Hepatocyte (in vitro differentiated cells): ENCODE measurements at places on chromosomes 13 and 19.

DNA sequence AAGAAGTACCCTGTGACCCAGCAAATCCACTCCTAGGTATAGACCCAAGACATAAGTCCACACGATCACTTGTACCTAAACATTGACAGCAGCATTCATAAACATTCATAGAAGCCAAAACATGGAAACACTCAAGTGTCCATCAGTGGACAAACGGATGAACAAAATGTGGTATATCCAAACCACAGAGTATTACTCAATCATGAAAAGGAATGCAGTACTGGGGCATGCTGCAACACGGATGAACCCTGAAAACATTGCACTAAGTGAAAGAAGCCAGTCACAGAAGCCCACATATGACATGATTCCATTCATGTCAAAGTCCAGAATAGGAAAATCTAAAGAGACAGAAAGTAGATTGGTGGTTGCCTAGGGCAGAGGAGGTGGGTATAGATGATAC lies 22.8 kb upstream of the CCNE1 start:
- DNase-seq = no peak

- peak; percentile 67 for DNase-seq
Observed at GRCh38 chr19:44757735-44758505, 9.4 kb downstream of the BCL3 start.

DNA sequence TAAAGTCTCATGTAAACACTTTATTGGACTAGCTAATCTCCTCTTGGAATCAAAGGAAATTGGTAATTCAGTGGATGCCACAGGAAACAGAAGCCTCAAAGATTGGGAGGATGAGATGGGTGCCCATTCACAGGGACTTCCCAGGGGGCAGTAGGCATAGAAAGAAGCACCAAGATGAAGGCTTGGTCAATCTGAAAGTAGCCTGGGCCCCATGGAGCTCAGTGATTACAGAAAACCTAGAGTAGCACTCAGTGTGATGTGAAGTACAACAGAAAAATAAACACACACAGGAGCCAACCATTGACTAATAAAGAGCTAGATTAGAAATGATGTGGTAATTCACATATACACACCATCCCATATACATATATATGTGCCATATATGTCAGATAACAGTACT lies 560.6 kb downstream of the TBC1D4 start:
- no peak for DNase-seq

DNA sequence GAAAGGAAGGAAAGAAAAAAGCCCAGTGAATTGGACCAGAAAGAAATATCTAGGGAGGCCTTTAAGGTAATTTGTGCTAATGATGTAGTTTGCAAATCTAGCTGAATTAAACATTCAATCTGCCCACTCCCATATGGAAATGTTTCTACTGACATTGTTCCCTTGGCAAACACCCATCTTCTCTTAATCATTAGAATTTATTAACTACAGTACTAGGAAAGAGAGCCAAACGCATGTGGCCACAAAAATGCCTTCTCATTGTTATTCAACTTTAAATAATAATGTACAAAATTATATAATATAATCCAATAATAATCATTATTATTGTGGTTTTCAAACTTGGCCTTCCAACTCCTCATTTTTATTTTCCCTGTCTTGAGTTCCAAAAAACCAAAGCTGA lies 234.7 kb downstream of the NHLRC3 start:
- DNase-seq = no peak

DNA sequence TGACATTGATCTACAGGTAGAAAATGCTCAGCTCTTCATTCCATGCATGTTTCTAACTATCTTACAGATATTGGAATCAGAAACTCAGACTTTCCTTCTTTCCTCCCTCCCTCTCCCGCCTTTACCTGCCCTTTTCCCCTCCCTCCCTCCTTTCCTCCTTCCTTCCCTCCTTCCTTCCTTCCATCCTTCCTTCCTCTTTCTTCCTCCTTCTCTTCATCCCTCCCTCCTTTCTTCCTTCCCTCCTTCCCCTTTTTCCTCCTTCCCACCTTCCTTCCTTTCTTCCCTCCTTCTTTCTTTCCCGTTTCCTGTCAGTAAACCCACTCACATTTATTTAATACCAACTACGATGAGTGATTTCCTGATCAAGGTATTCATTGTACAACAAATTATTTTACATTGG lies 113.4 kb upstream of the IRS2 start:
- no peak for DNase-seq

DNA sequence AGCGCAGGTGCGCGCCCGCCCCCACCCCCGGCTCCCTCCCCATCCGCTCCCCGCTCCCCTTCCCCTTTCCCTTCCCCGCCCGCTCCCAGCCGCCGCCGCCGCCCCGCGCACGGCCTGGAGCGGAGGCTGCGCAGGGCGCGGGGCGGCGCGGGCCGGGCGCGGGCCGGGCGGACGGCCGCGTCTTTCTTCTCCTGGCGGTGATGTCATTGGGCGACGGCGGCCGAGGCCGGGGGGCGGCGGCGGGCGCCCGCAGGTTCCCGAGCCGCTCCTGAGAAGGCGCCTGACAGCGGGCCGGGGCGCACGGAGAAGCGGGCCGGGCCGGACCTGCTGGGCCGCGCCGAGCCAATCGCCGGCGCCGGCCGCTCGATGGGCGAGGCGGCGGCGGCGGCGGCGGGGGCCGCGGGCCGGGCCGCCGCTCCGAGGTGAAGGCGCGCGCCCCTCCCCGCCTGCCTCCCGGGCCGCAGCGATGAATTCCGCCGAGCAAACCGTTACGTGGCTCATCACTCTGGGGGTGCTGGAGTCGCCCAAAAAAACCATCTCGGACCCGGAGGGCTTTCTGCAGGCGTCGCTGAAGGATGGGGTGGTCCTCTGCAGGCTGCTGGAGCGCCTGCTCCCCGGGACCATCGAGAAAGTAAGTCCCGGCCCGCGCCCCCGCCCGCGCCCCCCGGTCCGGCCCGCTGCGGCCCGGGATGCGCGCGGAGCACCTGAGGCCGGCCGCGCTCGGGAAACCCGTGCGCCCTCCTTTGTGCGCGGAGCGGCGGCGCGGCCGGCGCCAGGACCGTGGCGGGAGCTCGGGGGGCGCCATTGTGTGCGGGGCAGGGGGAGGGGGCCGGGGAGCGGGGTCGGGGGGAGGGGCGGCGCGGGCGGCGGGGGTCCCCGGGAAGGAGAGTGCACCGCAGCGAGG lies at the start of gene ARHGEF7:
ARHGEF7 (plus strand) TSS at position 250 of the 904 bp plus-strand sequence; CDS start at position 467, 217 bp downstream.
- DNase-seq = peak; percentile 57

- DNase-seq = no peak
Observed at GRCh38 chr19:28706693-28707092, 506.3 kb downstream of the UQCRFS1 start.

GRCh38 chr19:17314007-17314593 lies 4.7 kb downstream of the DDA1 start:
- DNase-seq = no peak

DNA sequence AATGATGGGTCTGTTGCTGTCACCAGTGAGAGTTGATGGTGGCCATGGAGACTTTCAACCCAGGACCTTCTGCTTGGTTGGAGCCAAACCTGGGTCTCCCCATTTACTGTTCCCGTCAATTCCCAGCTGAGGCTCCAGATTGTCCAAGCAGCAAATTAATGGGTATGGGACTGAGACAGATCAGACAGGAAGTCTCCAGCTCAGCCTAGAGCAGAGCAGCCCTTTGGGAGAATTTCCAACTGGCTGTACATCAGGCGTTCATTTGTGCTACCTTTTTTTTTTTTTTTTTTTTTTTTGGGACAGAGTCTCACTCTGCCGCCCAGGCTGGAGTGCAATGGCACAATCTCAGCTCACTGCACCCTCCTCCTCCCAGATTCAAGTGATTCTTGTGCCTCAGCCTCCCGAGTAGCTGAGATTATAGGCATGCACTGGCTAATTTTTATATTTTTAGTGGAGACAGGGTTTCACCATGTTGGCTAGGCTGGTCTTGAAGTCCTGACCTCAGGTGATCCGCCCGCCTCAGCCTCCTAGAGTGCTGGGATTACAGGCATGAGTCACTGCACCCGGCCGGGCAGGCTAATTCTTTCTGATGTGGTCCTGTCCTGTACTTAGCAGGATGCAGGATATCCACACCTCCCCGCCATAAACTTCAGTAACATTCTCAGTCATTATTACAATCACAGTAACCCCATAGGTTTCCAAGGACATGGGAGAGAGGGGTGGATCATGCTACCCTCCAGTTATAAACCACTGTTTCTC lies 9.3 kb downstream of the MAP3K10 start:
- DNase-seq = no peak

DNA sequence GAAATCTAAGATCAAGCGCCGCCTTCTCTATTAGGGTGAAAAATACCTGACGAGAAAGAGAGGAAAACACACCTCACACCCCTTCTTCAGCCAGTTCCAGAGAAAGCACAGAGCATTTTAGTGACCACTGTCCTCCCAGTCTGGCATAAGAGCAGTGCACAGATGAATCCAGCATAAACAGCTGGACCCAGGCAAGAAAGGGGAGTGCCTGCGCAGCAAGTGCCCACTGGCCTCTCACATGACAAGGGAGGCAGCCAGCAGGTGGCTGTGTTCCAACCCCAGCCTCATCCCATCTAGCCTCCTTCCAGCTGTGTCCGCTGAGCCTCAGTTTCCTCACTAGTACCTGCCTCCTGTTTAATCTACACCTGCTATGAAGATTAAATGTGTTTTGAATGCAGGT lies 8.0 kb downstream of the MED26 start:
- DNase-seq = no peak

DNA sequence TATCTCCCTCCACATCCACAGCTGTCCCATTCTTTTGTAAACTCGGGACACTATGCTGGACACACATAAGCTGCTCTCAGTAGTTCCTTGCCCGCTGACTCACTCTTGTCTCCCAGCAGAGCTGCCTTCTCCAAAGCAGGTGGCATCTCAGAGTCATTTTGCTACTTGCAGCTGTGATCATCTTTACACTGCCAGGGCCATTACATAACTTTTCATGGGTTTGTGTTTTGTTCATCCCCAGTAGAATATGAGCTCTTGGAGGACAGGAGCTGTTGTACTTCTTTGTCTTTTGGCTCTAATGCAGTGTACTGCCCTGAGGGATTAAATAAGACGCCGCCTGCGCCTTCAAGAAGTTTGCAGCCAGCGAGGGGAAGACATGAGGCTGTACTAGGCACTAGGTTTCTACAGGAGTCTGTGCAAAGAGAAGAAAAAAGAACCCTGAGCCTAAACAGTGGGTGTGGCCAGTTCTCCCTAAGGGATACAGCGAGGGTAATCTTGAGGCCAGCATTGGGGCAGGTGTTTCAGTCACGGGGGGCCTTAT lies 40.8 kb upstream of the GPR183 start:
- DNase-seq = no peak

DNA sequence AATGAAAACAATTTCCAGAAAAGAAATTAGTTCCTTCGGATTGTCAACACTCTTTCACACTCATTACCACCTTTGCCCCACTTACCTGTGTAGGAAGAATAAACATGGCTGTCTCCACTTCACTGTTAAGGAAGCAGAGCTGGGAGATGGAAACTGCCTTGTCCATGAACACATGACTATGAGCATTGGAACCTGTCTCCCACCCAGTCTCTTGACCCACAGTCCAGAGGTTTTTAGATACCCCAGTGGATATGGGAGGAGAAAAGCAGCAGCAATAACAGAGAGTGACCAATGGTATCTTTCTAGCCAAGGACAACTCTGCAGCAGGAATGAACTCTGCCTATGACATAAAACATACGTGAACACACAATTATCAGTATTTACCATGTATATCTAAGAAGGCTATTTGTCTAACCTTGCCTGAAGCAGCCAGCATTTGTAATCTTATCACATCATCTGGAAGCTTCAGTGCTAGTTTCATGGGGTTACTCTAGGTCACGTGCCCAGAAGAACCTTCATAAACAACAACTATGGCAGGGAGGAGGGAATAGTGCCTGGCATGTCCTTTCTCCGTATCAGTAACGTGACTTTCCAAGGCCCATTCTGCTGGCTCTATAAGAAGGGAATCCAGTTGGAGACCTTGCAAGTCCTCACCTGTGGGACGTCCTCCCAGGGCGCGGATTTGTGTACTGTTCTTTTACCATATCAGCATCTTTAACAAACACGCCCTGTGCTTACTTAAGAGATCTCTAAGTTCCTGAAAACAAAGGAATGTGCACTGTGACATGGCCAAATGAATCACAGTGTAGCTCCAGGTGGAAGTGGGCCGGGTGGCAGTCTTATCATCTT lies 221.8 kb upstream of the UBL3 start:
- DNase-seq = peak; percentile 86

- DNase-seq = no peak
Observed at GRCh38 chr13:31987535-31988170, 43.9 kb upstream of the FRY start.

- DNase-seq = peak; percentile 94
Observed at GRCh38 chr13:107211073-107211472, 643.1 kb upstream of the ARGLU1 start.

DNA sequence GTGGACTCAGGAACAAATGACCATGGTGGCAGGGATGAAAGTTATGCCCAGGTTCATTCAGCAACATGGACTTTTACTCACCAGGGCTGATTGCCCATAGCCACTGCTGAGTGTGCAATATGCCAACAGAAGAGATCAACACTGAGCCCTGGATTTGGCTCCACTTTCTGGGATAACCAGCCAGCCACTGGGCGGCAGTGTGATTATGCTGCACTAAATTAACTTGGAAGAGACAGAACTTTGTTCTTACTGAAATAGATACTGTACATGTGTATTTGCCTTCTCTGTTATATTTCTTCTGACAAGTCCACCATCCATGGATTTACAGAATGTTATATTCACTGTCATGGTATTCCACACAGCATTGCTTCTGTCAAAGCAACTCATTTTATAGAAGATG lies 257.4 kb downstream of the TDRD3 start:
- DNase-seq = peak; percentile 62

GRCh38 chr13:24459234-24459633 lies 53.3 kb downstream of the PARP4 start:
- no peak for DNase-seq

DNA sequence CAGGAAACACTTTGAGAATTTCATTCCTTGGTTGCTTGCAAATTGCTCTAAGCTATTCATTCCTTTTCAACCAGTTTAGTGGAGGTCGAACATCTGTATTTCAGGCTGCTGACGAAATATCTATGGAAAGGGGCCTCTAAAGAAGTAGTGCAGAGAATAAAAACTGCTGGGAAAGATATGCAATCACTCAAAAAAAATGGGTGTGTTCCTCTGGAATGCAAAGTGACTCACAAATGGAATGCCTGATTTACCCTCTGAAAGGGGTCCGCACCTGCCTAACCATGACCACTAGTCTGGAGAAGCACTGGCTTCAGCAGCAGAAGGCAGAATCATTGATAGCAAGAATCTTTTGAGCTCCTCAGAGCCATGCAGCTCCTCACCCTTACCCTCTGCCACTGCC lies 129.4 kb downstream of the PCDH9 start:
- peak; percentile 6 for DNase-seq
